ENCODE measurements at places on chromosomes 11 and 22.

GRCh38 chr11:57364851-57365660 is 15.9 kb downstream of the PRG3 start:
- DNase-seq = no peak

DNA sequence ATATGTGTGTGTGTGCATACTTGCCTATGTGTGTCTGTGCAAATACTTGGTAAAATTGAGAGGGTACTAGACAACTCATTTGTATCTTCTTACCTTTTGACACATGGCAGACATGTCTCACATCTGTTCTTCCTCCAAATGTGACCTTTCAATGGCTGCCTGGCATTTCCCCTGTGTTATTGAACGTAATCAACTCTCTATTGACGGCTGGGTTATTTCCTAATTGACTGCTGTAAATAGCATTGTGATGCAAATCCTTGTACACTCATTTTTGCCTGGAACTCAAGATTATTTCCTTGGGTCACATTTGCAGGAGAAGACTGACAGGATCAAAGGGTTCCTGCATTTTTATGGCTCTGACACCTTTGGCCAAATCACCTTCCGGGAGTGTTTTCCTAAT is 37.4 kb downstream of the KCNQ1 start:
- no peak for DNase-seq

DNA sequence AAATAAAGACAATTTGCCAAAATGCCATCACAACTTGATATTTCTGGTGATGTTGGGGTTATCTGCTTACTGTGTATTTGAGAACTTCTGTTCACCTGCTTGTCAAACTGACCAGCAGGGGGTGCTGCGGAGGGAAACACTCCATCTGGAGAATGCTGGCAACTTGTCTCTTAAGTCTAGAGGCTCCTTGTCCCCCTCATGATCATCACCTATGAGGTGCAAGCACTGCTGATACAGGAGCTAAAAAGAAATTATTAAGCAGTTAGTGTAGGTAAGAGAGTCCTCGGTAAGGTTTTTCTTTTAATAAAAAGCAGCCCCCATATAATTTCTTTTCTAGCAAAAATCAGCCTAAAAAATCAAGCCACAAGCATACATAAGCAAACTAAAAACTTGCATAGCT is 32.7 kb upstream of the GLYATL1B start:
- DNase-seq = peak; percentile 65

DNA sequence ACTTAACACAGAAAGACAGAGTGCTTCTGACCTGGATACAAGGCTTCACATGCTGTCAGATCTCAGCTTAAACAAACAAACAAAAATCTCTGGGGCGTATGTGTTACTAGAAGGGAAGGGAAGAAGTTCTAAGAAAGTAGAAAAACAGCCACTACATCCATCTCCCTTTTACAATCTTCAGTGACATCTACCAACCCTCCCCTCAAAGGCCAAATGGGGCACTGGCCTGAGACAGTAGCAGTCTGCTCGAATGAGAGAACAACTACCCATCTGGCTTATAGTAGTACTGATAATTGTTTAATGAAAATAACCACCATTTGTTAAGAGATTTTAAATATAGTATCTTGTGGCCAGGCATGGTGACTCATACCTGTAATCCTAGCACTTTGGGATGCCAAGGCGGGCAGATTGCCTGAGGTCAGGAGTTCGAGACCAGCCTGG is 29.4 kb downstream of the CCDC83 start:
- DNase-seq = no peak

- DNase-seq = no peak
Measured at GRCh38 chr11:78192911-78193351, 4.2 kb downstream of the USP35 start.
